Spinal cord (tissue), 10 donors: ENCODE measurements at places on chromosomes 2 and 18. TPM values are rescaled to one million over a fixed set of nuclear protein-coding genes. Genes with fewer than 3 reads are reported as not detected.

CABYR gene
- polyA plus RNA-seq: 30.3 TPM

TMEM178A gene
- 55.8 TPM for polyA plus RNA-seq

MERTK gene
- polyA plus RNA-seq: 15.8 TPM

DNA sequence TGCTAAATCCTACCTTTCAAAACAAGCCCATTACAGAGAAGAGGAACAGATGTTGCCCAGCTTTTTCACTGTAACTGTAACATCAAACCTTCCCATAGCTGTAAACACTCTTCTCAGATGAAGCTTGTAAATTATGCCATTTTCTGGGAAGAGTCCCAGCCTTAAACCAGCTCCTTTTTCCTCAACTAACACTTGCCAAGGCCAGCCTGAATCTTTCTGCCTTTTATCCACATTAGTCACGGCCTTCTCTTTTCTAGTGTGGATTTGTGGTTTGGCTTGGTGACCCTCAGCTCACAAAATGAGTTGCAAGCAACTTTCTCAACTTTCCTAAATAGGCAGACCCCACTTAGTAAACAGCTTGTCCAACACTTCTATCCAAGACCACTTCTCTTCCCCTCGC, 90.2 kb downstream of the CABLES1 start:
- DNase-seq: peak; percentile 41
- H3K4me1 ChIP-seq: peaks cover 25% of the 10 kb centered on the region
- no peaks in the 10 kb centered on the region for H3K27me3 ChIP-seq
- H3K36me3 ChIP-seq: no peaks in the 10 kb centered on the region

DNA sequence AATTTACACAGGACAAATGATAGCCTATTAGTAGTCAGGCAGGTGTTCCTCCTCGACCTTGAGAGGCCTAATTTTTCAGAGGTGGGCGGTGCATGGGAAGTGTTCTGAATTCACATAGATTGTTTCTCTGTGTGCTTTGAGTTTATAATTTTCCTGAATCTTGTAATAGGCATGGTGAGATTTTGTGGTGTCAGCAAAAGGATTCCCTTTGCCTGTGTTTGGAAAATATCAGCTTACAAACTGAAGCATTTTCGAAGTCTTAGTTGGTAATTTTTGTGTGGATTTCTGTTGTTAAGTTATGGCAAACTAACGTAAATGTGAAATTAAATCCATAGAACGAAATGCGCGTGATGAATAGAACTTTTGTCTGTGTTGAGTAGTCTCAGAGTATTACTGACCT, 194.0 kb upstream of the RBMS1 start:
- no peaks in the 10 kb centered on the region for H3K4me1 ChIP-seq
- no peaks in the 10 kb centered on the region for H3K27me3 ChIP-seq
- H3K4me3 ChIP-seq: no peak overlapping the region
- no peaks in the 10 kb centered on the region for H3K36me3 ChIP-seq
- H3K27ac ChIP-seq: no peak overlapping the region

- peak; percentile 85 for DNase-seq
- H3K4me1 ChIP-seq: peaks cover 30% of the 10 kb centered on the region
- no peaks in the 10 kb centered on the region for H3K36me3 ChIP-seq
Measured at GRCh38 chr2:23351388-23352141, 33.4 kb upstream of the KLHL29 start.

- H3K27me3 ChIP-seq: no peaks in the 10 kb centered on the region
- no peak overlapping the region for H3K4me3 ChIP-seq
- no peak for DNase-seq
- no peaks in the 10 kb centered on the region for H3K36me3 ChIP-seq
- no peak overlapping the region for H3K27ac ChIP-seq
Measured at GRCh38 chr18:43992741-43993140, 687.9 kb upstream of the SETBP1 start.

- no peak for DNase-seq
- H3K36me3 ChIP-seq: no peaks in the 10 kb centered on the region
- no peaks in the 10 kb centered on the region for H3K4me1 ChIP-seq
- H3K4me3 ChIP-seq: no peak overlapping the region
- no peaks in the 10 kb centered on the region for H3K27me3 ChIP-seq
Measured at GRCh38 chr2:209368914-209369313, 54.9 kb upstream of the MAP2 start.
